ENCODE measurements at places on chromosomes 4 and X.

- H3K27me3 ChIP-seq = no peaks in the 10 kb centered on the region
- H3K27ac ChIP-seq = no peak overlapping the region
- no peaks in the 10 kb centered on the region for H3K36me3 ChIP-seq
- DNase-seq = no peak
Measured at GRCh38 chr4:94540476-94540875, 88.7 kb downstream of the PDLIM5 start.

DNA sequence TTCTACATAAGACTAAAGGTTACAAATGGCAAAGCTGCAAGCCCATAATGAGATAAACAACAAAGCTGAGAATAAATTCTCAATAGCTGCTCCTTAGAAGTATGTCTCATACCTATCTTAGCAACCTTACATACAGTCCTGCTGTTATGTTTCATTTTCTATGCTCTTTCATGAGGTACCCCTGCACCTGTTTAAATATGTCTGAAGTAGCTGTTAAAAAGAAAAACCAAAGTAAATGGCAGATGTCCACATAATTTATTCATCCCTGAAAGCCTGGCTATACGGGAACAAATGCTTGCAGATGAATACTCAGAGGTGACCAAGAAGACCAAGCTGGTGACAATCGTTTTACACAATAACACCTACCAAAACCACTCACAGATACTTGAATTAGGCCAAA, 22.5 kb downstream of the PPA2 start:
- H3K36me3 ChIP-seq = peaks cover 19% of the 10 kb centered on the region
- no peak for DNase-seq
- no peak overlapping the region for H3K27ac ChIP-seq
- no peak overlapping the region for H3K4me3 ChIP-seq
- peaks cover 3% of the 10 kb centered on the region for H3K4me1 ChIP-seq

- no peaks in the 10 kb centered on the region for H3K27me3 ChIP-seq
- no peak for DNase-seq
- peaks cover 9% of the 10 kb centered on the region for H3K4me1 ChIP-seq
- no peak overlapping the region for H3K27ac ChIP-seq
- no peaks in the 10 kb centered on the region for H3K36me3 ChIP-seq
- H3K4me3 ChIP-seq = no peak overlapping the region
Measured at GRCh38 chr4:159224408-159224807, 121.5 kb downstream of the RAPGEF2 start.

- H3K36me3 ChIP-seq = no peaks in the 10 kb centered on the region
- no peak for DNase-seq
- H3K27ac ChIP-seq = no peak overlapping the region
- no peaks in the 10 kb centered on the region for H3K27me3 ChIP-seq
- H3K4me3 ChIP-seq = no peak overlapping the region
- H3K4me1 ChIP-seq = no peaks in the 10 kb centered on the region
Measured at GRCh38 chrX:103878466-103879122, 46.5 kb upstream of the RAB9B start.

- no peak overlapping the region for H3K27ac ChIP-seq
- H3K4me3 ChIP-seq = no peak overlapping the region
- H3K27me3 ChIP-seq = no peaks in the 10 kb centered on the region
- no peaks in the 10 kb centered on the region for H3K4me1 ChIP-seq
Measured at GRCh38 chrX:10486373-10486772, 134.0 kb downstream of the MID1 start.

GRCh38 chrX:10667143-10667542, 46.8 kb upstream of the MID1 start:
- H3K36me3 ChIP-seq = no peaks in the 10 kb centered on the region
- DNase-seq = no peak
- H3K4me3 ChIP-seq = no peak overlapping the region

DNA sequence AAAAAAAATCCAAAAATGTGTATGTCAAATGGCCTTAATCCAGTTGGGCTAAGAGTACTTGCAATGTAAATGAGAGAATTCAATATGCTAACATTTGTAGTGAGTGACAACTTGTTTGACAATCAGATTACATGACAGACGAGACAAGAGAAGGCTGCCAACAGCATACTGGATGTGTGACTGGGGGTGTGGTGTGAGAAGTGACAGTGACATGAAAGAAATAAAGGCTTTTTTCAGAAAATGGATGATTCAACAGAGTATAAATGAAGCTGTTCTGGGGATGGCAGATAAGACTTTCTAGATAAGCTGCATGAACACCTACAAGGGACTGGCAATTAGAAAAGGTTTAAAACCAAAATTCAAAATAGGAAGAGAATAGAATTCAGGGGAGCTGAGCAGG, 143.4 kb downstream of the CENPC start:
- no peaks in the 10 kb centered on the region for H3K36me3 ChIP-seq
- no peak for DNase-seq
- H3K4me1 ChIP-seq = no peaks in the 10 kb centered on the region
- no peak overlapping the region for H3K4me3 ChIP-seq
- no peak overlapping the region for H3K27ac ChIP-seq
- H3K27me3 ChIP-seq = no peaks in the 10 kb centered on the region

DNA sequence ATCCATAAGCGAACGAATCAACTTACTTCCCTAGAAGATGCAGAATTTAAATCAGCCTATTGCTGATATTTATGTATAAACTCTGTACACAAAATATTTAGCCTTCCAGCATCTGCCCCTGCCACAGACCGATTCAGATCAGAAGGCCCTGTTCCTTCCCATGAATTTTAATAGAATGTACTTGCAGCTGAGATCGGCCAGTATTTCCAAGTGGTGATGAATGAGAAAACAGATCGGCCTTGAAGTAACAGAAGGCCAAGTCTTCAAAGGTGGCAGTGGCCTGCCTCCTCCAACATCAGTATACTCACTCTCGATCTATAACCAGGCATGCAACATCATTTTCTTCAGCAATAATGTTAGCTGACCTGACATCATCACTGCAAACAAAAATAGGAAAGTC, 66.4 kb downstream of the PRKG2 start:
- H3K27ac ChIP-seq = no peak overlapping the region
- no peaks in the 10 kb centered on the region for H3K27me3 ChIP-seq
- H3K4me1 ChIP-seq = peaks cover under 1% of the 10 kb centered on the region

- H3K4me3 ChIP-seq = no peak overlapping the region
- H3K36me3 ChIP-seq = no peaks in the 10 kb centered on the region
- H3K4me1 ChIP-seq = no peaks in the 10 kb centered on the region
Measured at GRCh38 chrX:12210196-12210815, 72.0 kb downstream of the FRMPD4 start.

DNA sequence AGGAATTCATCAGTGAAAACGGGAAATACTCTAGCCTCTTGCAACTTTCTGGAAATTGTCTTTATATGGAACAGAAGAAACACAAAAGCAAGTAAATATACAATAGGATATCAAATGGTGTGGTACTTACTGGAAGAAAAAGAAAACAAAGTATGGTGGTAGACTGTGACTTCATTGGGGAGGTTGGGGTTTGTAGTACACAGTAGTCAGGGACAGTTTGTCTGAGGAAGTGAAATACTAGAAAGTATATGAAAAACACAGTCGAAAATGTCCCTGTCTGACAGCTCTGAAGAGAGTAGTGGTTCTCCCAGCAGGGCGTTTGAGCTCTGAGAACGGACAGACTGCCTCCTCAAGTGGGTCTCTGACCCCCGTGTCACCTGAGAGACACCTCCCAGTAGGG, 390.0 kb upstream of the NWD2 start:
- no peaks in the 10 kb centered on the region for H3K4me1 ChIP-seq
- H3K4me3 ChIP-seq = no peak overlapping the region
- H3K36me3 ChIP-seq = no peaks in the 10 kb centered on the region
- H3K27ac ChIP-seq = no peak overlapping the region
- no peak for DNase-seq

GRCh38 chr4:138919094-138919936, 96.3 kb upstream of the NOCT start:
- H3K4me3 ChIP-seq = no peak overlapping the region
- no peaks in the 10 kb centered on the region for H3K36me3 ChIP-seq
- H3K4me1 ChIP-seq = peaks cover 3% of the 10 kb centered on the region
- H3K27ac ChIP-seq = no peak overlapping the region
- peaks cover 29% of the 10 kb centered on the region for H3K27me3 ChIP-seq

- no peaks in the 10 kb centered on the region for H3K4me1 ChIP-seq
- no peaks in the 10 kb centered on the region for H3K36me3 ChIP-seq
- no peaks in the 10 kb centered on the region for H3K27me3 ChIP-seq
- DNase-seq = no peak
- no peak overlapping the region for H3K27ac ChIP-seq
- H3K4me3 ChIP-seq = no peak overlapping the region
Measured at GRCh38 chr4:100841911-100842310, 324.1 kb upstream of the EMCN start.

- no peak overlapping the region for H3K27ac ChIP-seq
- peaks cover 13% of the 10 kb centered on the region for H3K4me1 ChIP-seq
- no peak for DNase-seq
- peak overlapping the region; percentile 88 for H3K4me3 ChIP-seq
- H3K36me3 ChIP-seq = no peaks in the 10 kb centered on the region
Measured at GRCh38 chrX:125205918-125206665, 113.6 kb upstream of the TEX13C start.

GRCh38 chr4:154314248-154314647, 177.4 kb downstream of the DCHS2 start:
- no peak overlapping the region for H3K4me3 ChIP-seq
- no peak overlapping the region for H3K27ac ChIP-seq
- H3K4me1 ChIP-seq = no peaks in the 10 kb centered on the region
- no peaks in the 10 kb centered on the region for H3K27me3 ChIP-seq
- no peak for DNase-seq

DNA sequence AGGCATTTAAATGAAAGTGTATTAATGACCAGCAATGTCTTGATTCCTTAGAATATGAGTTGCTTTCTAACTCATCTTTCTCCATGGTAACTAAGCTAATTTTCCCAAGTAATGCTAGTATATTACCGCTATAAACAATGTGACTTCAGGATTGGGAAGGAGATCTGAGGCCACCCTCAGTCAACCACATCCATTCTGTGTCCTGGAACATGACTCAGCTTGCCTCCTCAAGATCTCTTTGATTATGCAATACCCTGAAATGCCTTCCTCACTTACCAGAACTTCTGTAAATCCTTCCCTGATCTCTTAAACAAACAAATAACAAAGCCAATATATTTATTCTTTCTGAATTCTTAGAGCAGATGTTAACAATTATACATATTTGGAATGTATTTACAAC, 1495.5 kb downstream of the PCDH18 start:
- no peaks in the 10 kb centered on the region for H3K4me1 ChIP-seq
- H3K27me3 ChIP-seq = no peaks in the 10 kb centered on the region
- DNase-seq = no peak
- no peak overlapping the region for H3K27ac ChIP-seq
- no peaks in the 10 kb centered on the region for H3K36me3 ChIP-seq

- no peaks in the 10 kb centered on the region for H3K36me3 ChIP-seq
- no peak overlapping the region for H3K27ac ChIP-seq
- DNase-seq = no peak
- H3K4me3 ChIP-seq = no peak overlapping the region
- H3K4me1 ChIP-seq = peaks cover 10% of the 10 kb centered on the region
Measured at GRCh38 chr4:150714462-150715438, 132.8 kb downstream of the MAB21L2 start.

DNA sequence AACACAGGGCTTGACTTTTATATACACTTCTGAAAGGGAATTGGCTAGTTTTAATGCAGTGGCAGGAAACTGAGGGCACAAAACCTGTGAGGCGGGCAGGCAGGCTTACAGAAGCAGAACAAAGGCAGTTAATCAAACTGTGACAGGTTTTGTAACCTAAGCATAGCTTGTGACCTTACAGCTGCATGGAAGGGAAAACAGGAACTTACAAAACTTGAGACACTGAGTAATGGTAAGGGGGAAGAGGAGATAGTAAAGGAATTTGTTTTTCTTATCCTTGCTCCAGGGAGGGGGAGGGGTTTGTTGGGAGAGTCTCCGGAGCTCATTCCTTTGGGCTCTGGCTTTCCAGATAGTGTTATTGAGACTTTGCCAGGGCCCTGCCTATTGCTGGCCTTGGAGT, 55.6 kb downstream of the SLITRK4 start:
- no peaks in the 10 kb centered on the region for H3K36me3 ChIP-seq
- H3K4me3 ChIP-seq = no peak overlapping the region
- H3K4me1 ChIP-seq = no peaks in the 10 kb centered on the region
- H3K27ac ChIP-seq = no peak overlapping the region

DNA sequence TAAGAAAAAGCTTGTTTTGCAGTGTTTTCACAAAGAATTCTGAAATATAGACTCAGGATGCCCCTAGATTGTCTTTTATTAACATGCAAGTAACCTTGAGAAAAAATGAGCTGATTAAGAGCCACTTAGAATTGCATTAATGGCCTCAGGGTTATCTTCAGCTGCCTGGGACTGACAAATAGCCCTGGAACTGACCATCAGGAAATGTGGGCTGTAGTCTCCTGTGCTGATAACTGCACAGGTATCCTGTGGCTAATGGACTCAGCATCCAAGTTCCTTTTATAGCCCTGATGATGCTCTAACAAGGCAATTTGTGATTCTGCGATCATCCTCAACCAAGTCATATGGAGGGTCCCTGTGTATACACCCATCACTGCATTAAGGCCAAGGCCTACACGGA, 17.0 kb downstream of the CA5B start:
- peaks cover 32% of the 10 kb centered on the region for H3K36me3 ChIP-seq
- peaks cover 54% of the 10 kb centered on the region for H3K4me1 ChIP-seq
- no peak for DNase-seq
- peak overlapping the region; percentile 98 for H3K27ac ChIP-seq
- no peak overlapping the region for H3K4me3 ChIP-seq

- H3K4me1 ChIP-seq = no peaks in the 10 kb centered on the region
- H3K27me3 ChIP-seq = peaks cover 10% of the 10 kb centered on the region
- no peak overlapping the region for H3K4me3 ChIP-seq
- no peak for DNase-seq
Measured at GRCh38 chrX:15416133-15416993, 32.1 kb upstream of the VEGFD start.

- no peak for DNase-seq
- H3K4me3 ChIP-seq = no peak overlapping the region
- no peak overlapping the region for H3K27ac ChIP-seq
- no peaks in the 10 kb centered on the region for H3K4me1 ChIP-seq
- no peaks in the 10 kb centered on the region for H3K36me3 ChIP-seq
Measured at GRCh38 chrX:116232833-116233232, 62.3 kb downstream of the AGTR2 start.

GRCh38 chr4:111398906-111399330, 746.3 kb upstream of the FAM241A start:
- no peaks in the 10 kb centered on the region for H3K36me3 ChIP-seq
- H3K4me1 ChIP-seq = no peaks in the 10 kb centered on the region
- no peak overlapping the region for H3K4me3 ChIP-seq
- H3K27me3 ChIP-seq = no peaks in the 10 kb centered on the region

DNA sequence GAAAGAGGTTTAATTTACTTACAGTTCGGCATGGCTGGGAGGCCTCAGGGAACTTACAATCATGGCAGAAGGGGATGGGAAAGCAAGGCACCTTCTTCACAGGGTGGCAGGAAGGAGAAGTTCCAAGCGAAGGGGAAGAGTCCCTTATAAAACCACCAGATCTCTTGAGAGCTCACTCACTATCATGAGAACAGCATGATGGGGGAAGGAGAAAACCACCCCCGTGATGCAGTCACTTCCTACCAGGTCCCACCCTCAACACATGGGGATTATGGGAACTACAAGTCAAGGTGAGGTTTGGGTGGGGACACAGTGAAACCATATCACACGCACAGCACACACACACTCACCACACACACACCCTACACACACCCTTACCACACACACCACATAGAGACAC, 104.3 kb downstream of the DCTD start:
- H3K4me3 ChIP-seq = no peak overlapping the region
- no peaks in the 10 kb centered on the region for H3K36me3 ChIP-seq
- H3K27ac ChIP-seq = peak overlapping the region; percentile 85
- H3K4me1 ChIP-seq = peaks cover 22% of the 10 kb centered on the region
- no peaks in the 10 kb centered on the region for H3K27me3 ChIP-seq

- no peak for DNase-seq
- peaks cover 56% of the 10 kb centered on the region for H3K4me1 ChIP-seq
- no peak overlapping the region for H3K27ac ChIP-seq
- H3K36me3 ChIP-seq = peaks cover 7% of the 10 kb centered on the region
- H3K4me3 ChIP-seq = no peak overlapping the region
- H3K27me3 ChIP-seq = no peaks in the 10 kb centered on the region
Measured at GRCh38 chr4:101158134-101158482, 189.2 kb downstream of the PPP3CA start.

Measured in effector memory CD8-positive, alpha-beta T cell (primary cell).